Muscle of leg (tissue), 16 donors: ENCODE measurements at places on chromosomes 1 and 21. TPM values are rescaled to one million over a fixed set of nuclear protein-coding genes. Genes with fewer than 3 reads are reported as not detected.

Gene NBPF8
- total RNA-seq = 15.2 TPM

- peak; percentile 87 for DNase-seq
Observed at GRCh38 chr1:91742848-91743292, 143.1 kb downstream of the TGFBR3 start.

Gene CD1C
- total RNA-seq = 1.1 TPM

Gene C21orf58
- 4.0 TPM for total RNA-seq

- no peak for DNase-seq
Observed at GRCh38 chr1:213728593-213729536, 258.9 kb upstream of the PROX1 start.

Gene EXO1
- total RNA-seq = 6.4 TPM

Gene CD1E
- total RNA-seq = 0.18 TPM

Gene SYNC
- total RNA-seq = 46.3 TPM

GRCh38 chr1:39573736-39574624, 2.6 kb downstream of the PABPC4 start:
- peak; percentile 56 for DNase-seq

DNA sequence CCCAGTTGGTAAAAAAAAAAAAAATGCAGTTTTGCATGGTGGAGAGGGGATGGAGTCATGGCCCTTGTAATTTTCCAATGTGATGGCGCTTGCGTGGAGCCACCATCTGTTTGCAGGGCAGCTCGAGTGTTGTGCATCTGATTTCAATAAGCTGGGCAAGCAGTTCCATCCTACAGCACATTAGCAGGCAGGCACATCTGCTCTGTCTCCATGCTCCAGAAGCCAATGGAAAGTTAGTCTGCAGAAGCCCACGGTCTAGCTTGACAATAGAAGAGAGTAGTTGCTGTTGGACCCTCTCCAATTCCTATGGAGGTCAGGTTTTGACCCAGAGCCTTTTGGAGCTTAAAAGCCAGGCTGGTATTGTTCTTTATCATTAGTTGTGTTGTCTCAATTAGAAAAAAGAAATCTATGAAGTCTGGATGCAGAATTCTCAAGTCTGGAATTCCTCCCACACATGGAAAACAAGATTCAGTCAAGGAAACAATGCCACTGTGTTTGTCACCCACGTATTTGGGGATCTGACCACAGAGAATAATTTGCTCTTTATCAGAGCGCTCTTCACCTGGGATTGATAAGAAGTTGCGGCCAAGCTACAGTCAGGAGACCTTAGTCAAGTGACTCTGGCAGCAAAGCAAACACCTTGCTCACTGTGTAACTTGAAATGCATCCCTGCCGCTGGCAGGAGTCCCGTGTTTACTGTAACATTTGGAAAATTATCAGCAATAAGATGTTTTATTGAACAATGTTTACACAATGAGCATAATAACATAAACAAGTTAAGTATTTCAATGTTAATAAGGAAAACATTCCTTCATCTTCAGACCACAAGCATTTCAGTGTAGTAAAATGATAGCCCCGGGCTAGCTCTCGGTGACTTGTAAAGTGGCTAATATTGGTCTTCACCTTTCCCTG, 20.7 kb downstream of the NGF start:
- DNase-seq = no peak

GRCh38 chr1:211537253-211537652, 41.7 kb downstream of the SLC30A1 start:
- DNase-seq = no peak

Gene MYCBP
- 10.5 TPM for total RNA-seq

Gene SERTAD4
- total RNA-seq = 6.3 TPM

DNA sequence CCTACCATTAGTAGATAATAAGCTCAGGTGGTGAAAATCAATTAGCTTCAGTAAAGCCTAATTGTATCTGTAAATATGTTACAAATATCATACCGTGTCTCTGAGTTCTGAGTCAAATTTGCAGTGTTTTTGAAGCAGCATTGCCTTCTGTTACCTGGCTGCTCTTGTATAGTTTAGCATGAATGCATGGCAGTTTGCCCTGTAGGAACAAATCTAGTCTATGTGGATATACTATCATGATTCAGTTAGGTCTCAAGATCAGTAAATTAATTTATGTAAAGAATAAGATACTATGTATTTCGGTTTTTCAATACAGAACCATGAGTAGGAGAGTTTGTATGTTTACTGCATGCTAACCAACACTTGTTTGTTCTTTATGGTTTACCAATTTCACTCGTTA, 240.6 kb upstream of the C1orf105 start:
- peak; percentile 61 for DNase-seq

Gene AMY1A
- not detected for total RNA-seq

Gene TFF2
- total RNA-seq = not detected

Gene BMP8A
- 0.40 TPM for total RNA-seq

- DNase-seq = no peak
Observed at GRCh38 chr1:32239337-32239736, 7.7 kb upstream of the FAM167B start.

- DNase-seq = no peak
Observed at GRCh38 chr1:66210635-66211244, 323.2 kb upstream of the SGIP1 start.

Gene C1QC
- total RNA-seq = 19.1 TPM

GRCh38 chr1:215749414-215749813, 182.3 kb downstream of the KCTD3 start:
- no peak for DNase-seq

DNA sequence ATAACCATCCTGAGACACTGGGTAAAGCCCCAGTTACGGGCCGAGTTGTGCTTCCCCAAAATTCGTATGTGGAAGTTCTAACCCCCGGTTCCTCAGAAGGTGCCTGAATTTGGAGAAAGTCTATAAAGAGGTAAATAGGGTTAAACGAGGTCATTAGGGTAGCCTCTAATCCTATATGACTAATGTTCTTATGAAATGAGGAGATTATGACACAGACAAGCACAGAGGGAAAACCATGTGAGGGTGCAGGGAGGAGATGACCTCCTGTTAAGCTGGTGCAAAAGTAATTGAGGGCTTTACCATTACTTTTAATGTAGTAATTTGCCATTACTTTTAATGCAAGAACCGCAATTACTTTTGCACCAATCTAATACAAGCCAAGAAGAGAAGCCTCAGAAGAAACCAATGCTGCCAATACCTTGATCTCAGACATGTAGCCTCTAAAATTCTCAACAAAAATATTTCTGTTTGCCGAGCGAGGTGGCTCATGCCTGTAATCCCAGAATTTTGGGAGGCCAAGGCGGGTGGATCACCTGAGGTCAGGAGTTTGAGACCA, 260.8 kb downstream of the GPATCH2 start:
- DNase-seq = no peak

DNA sequence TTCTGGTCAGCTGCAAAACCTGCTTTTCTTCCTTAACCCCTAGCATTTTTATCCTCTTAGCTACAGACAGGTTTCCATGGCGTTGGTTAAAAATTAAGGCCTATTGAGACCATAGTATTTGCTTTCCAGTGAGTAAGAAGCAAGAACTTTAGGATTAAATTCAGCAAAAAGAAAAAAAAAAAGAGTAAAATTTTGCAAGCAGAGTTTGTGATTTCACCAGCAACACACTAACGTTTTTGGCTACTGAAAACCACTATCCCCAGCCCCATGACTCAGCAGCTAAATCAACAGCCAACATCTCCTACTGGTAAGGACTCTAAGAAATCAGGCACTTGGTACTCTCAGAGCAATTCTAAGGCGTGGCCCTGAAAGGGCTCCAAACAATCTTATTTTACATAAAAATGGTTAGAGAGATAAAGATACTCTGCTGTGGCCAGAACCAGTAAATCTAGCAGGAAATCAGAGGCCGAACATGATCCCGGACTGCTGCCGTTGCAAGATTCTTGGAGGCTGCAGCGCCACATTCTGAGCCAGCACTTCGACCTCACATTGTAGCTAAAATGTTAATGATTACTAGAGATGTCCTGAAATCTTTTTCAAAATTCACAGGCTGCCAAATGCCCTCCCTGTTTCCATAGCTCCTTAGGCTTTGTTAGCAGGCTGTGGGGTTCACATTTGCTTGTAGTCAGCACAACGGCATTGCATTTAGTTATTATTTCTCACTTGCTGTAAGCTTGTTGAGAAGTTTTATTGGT, 1.6 kb upstream of the ENO1 start:
- DNase-seq = peak; percentile 89

Gene CYP4A11
- total RNA-seq = 0.13 TPM

- DNase-seq = no peak
Observed at GRCh38 chr1:202125611-202126010, 2.9 kb downstream of the GPR37L1 start.

GRCh38 chr1:16249596-16250241, 12.7 kb upstream of the CPLANE2 start:
- DNase-seq = peak; percentile 58

- DNase-seq = peak; percentile 97
Observed at GRCh38 chr1:165481820-165482532, 37.0 kb upstream of the RXRG start.

- peak; percentile 35 for DNase-seq
Observed at GRCh38 chr21:34274001-34274400, 89.8 kb upstream of the KCNE2 start.

Gene ZBTB8OS
- 30.2 TPM for total RNA-seq

GRCh38 chr1:56029319-56030003, 549.9 kb downstream of the PLPP3 start:
- DNase-seq = peak; percentile 38
